GM20000 (cell line): ENCODE measurements at places on chromosomes 6 and 20.

DNA sequence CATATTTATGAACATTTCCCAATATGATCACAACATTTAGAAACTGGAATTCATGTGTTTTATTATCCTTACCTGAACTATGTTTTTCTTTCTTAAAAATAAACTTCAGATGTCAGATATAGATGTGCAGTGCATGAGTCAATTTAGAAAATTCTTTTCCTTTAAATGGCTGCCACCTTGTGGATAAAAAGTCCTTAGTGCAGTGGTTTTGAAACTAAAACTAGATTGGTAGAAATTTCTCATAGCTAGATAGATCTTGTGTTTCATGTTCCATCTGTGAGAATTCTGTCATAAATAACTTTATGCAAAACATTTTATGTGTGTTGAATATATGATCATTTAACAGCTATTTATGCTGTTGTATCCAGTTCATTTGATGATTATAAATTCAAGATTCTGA, 134.9 kb downstream of the KLHL32 start:
- DNase-seq: peak; percentile 53

DNA sequence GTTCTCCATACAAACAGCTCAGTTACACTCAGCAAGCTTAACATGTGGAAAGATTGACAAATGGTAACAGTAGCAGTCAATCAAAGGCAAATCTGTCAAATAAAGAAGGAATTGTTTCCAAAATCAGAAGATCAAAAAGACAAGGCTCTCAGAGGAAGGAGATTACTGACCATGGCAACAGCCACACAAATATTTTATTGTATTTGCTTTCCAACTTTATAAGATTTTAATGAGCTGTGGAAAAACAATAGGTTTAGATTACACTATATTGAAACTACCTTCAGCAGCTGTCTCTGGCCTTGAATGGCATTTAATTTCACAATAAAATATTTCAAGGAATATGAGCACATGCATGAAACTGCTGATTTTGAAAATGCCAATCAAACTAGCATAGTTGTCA, 1143.9 kb upstream of the GJE1 start:
- DNase-seq: no peak

DNA sequence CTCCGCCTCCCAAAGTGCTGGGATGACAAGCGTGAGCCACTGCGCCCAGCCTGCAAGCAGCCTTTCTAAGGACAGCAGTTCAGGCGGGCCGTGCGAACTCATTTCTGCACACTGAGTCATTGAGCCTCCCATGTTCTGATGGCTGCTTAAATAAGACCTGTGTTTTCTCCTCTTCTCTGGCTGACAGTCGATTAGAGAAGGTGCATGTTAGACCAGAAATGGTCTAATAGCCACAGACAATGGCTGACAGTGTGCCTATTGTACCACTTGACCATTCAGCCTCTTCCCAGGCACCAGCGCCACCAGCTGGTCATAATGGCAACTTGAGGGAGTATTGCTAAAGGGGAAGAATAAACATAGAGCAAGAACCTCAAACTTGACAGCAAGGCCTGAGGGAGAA, 6.2 kb downstream of the CST11 start:
- DNase-seq: peak; percentile 59

DNA sequence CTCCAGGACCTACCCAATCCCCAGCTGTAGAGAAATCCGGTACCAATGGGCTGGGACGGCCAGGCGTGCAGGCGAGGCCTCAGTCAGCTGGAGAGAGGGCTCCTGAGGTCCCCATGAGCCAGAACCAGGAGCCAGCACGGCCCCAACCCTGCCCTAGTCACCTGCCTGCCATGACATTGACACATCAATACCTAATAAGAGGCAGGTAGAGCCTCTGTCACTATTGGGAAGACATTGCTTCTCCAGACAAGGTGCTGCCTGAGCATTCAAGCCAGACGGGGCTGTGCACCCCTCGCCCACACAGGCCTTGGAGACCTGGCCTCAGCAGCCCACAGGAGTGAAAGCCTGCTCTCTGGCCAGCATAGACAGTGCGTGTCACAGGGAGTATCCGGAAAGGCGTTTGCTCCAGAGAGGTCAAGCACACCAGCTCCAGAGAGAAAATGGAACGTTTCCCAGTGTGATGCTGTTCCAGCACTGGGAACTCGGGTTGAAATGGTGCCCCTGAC, 3.5 kb downstream of the DLL1 start:
- no peak for DNase-seq

DNA sequence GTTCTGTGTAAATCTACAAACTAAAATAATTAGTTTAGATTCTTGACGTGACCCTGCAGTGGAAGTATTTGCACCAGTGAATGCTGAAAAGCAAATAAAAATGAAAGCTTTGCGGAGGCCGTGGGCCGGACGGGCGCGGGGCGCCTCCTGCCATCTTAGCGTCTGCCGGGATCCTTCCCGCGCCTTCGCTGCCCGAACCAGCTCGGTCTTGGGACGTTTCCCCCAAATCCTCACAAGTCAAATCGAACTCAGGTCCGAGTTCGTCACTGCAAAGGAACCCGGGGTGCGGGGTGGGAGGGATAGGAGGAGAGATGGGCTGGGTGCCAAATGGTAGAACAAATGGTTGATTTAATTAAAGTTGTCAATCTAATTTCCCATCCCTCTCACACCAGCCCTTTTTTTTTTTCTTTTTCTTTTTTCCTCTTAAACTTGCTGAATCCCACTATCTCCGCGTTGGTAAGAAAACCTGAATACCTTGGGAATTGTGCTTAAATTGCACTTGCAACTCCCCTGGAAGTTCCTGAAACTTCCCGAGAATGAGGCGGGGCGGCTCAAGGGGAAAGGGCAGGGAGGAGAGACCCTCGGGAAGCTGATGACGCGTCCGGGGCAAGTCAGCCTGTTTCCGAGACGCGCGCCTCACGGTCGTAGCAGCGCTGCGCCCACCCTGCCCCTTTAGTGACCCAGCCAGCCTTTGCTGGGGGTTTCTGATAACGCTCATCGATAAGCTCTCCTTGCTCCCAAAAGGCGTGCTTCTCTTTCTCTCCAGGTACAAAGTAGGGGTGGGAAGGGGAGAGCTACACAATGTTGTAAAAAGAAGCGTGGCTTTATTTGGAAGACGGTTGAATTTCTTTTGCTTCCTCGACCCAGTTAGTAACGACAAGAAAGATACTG, 1.8 kb downstream of the GJA1 start:
- no peak for DNase-seq

DNA sequence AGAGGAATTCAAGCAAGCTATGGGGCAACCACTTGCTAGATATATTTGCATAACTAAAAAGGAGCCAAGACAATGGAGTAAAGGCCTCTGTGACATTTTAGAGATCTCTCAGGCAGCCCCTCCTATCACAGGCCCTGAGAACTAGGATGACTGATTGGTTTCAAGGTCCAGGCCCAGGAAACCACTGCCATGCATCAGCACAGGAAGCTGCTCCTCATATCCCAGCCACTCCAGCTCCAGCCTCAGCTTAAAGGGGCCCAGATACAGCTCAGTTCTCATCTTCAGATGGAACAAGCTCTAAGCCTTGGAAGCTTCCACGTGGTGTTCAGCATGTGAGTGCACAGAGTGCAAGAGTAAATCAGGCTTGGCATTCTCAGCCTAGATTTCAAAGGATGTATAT, 21.1 kb upstream of the THBS2 start:
- DNase-seq: no peak

- DNase-seq: no peak
These were observed 256.4 kb upstream of the MARCKS start for GRCh38 chr6:113600551-113601339.

GRCh38 chr20:23273776-23274175, 76.8 kb upstream of the NXT1 start:
- DNase-seq: no peak

GRCh38 chr6:134123666-134124208, 71.3 kb upstream of the SLC2A12 start:
- peak; percentile 47 for DNase-seq

DNA sequence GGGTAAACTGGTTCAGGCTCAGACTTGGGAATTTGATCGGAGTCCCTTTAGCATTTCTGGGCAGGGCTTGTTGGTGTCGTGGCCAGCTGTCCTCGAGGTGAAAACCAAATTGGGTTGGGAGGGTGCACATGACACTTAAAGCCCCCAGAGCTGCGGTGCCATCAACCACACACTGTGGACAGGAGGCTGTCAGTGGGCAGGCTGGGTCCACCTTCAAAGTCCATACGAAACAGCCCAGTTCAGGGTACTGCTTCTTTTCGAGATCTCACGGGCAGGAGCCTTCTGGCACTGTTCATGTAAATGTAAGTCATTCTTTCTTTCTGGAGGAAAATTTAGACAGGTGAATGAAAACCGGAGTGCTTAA, 7.0 kb downstream of the SYNJ2 start:
- no peak for DNase-seq

DNA sequence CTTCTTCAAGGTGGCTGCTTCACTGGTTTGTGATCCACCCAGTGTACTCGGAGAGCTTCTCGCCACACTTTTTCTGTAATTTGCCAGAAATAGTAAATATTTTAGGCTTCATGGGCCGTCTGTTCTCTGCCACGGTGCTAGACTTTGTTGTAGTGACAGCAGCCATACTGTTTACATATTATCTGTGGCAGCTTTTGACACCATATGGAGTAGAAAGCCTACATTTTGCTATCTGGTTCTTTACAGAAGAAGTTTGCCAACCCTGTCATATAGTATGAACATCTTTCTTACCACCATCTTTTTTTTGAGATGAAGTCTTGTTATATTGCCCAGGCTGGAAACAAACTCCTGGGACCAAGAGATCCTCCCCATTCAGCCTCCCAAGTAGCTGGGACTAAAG, 32.5 kb downstream of the FAM209B start:
- DNase-seq: no peak

GRCh38 chr20:62356589-62357186, 10.4 kb downstream of the LAMA5 start:
- DNase-seq: no peak

DNA sequence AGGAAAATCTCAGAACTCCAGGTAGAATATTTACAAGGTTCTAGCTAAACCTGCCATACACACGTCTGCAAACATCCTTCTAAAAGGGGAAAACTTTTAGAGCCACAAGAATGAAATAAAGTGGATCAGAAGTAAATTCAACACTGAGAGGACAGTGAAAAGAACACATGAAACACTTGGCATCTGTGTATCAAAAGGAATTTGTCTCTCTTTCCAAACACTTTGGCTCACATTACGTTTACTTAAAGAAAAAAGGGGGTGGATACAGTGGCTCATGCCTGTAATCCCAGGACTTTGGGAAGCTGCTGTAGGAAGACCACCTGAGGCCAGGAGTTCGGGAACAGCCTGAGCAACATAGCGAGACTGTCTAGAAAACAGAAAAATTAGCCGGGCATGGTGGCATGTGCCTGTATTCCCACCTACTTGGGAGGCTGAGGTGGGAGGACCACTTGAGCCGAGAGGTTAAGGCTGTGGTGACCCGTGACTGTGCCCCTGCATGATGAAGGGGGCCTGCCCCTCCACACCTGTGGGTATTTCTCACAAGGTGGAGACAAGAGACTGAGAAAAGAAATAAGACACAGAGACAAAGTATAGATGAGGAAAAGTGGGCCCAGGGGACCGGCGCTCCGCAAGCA, 35.4 kb downstream of the NINL start:
- DNase-seq: no peak

- no peak for DNase-seq
These were observed 137.1 kb downstream of the CDC5L start for GRCh38 chr6:44524476-44525227.

GRCh38 chr20:36162272-36162966, 7.9 kb downstream of the EPB41L1 start:
- DNase-seq: no peak

- DNase-seq: no peak
These were observed 63.4 kb upstream of the ELOVL5 start for GRCh38 chr6:53412021-53412715.

- no peak for DNase-seq
These were observed 143.0 kb downstream of the FNDC1 start for GRCh38 chr6:159312206-159312605.

DNA sequence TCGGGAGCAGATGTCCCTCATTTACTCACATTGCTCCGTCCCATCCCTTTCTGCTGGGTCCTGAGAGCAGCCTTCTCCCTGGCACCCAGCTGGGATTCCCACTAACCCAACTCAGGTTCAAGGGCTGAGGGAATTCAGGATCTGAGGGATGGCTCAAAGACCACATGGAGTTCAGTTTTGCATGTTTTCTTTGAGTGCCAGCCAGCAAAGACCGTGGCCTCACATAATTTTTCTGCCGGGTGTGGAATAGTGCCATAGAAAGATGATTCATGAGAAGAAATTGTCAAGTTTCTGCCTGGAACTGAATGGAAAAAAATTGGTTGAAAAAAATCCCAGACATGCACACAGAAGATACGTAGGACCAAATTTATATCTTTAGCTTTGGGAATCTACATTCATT, 168.6 kb downstream of the CD83 start:
- DNase-seq: no peak

GRCh38 chr6:71139249-71139648, 149.4 kb upstream of the OGFRL1 start:
- no peak for DNase-seq

GRCh38 chr6:158894193-158894592, 75.0 kb upstream of the EZR start:
- no peak for DNase-seq

DNA sequence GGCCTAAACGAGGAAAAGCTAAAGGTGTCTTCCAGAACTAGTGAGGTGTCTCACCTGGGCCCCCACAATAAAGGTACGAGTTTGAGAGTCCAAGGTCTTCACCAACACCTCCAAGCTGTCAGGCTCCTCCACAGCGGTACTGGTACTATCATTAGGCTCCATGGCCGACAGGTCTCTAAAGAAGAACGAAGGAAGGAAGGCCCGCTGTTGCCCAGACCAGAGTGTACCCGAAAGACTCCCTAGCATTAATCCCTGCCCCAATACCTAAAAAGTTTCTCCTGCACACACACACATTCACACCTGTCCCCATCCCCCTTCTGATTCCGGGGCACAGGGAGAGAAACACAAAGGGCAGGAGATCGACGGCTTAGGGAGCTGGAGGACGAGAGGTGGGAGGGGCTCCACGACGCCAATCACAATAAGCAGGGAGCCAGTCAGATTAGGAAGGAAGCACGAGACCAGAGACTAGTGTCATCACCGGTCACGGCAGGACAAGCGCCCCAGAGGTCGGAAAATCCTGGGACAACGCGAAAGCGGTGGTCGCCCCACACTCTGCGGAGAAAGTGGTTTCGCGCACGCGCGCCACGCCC, 764 bp downstream of the BAG6 start:
- peak; percentile 73 for DNase-seq

- DNase-seq: no peak
These were observed 13.3 kb upstream of the AKAP7 start for GRCh38 chr6:131122007-131122406.

DNA sequence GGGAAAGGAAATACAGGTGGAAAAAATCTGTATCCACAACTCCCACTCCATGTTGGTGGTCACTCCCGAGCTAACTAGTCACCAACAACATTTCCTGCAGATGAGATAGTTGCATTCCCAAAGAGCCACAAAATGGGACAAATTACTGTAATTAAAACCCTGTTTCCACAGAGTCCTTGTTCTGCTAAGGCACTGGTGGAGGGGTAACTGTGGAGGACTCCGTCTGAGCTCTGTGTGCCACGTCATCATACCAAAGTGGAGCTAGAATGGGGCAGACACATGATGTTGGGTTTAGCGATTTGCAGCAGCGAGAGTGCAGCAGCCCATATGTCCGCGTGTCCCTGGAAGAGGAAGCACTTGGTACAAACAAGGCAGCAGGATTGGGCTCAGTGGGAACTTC, 172.5 kb upstream of the KCNK16 start:
- DNase-seq: no peak

- no peak for DNase-seq
These were observed 166.6 kb downstream of the PDSS2 start for GRCh38 chr6:107292715-107293271.

- no peak for DNase-seq
These were observed 195.5 kb downstream of the EYA4 start for GRCh38 chr6:133436652-133437051.
